Iris pigment epithelial cell (primary cell): ENCODE measurements at places on chromosomes 1 and 21.

- DNase-seq: peak; percentile 67
These were observed at the start of gene MEX3A for GRCh38 chr1:156082309-156083091. MEX3A (minus strand) TSS chr1:156082465; CDS start chr1:156081998, 467 bp downstream.

DNA sequence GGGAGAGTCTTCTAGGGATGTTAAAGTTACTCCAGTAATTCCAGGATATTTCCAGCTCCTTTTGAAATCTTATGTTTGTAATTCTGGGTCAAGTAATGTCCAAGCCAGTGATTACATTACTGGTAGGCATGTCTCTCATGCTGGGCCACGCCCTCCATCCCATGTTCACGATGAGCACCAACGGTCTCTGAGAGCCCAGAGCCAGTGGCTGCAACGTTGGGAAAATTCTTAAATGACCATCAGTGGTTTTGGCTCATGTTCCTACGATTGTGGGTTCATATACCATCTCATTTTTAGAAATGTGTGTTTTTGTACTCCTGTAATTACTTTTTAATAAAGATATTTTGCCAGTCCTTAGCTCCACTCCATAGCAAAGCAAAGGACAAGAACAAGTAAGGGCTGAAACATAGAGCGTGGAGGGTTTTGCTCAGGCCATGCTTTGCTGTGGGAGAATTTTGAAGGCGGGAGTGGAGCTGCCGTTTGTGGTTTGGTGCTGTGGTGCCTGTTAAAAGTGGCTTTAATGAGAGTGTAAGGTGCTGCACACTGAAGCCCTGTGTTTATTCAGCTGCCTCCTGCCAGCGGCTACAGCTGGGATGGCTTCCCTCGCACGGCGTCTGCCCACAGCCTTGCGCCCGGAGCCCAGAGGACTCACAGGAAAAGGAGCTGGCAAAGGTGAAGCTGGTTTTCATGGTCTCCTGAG is 28.9 kb downstream of the VANGL1 start:
- DNase-seq: peak; percentile 28

DNA sequence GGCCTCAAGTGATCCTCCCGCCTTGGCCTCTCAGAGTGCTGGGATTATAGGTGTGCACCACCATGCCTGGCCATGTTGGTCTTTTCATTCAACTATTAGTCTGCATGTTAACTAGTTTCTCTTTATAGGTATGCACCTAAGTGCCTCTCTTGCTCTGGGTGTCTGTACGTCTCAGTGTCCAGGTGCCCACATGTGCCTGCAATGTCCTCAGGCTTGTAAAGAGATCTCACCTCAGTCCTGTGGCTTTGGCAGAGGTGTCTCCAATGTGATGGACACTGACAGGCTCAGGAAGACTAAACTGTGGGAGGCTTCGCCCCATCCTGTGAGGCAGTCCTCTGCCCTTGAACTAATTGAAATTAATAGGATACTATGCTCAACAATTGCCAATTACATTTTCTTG is 526.3 kb downstream of the PTPRU start:
- DNase-seq: no peak

DNA sequence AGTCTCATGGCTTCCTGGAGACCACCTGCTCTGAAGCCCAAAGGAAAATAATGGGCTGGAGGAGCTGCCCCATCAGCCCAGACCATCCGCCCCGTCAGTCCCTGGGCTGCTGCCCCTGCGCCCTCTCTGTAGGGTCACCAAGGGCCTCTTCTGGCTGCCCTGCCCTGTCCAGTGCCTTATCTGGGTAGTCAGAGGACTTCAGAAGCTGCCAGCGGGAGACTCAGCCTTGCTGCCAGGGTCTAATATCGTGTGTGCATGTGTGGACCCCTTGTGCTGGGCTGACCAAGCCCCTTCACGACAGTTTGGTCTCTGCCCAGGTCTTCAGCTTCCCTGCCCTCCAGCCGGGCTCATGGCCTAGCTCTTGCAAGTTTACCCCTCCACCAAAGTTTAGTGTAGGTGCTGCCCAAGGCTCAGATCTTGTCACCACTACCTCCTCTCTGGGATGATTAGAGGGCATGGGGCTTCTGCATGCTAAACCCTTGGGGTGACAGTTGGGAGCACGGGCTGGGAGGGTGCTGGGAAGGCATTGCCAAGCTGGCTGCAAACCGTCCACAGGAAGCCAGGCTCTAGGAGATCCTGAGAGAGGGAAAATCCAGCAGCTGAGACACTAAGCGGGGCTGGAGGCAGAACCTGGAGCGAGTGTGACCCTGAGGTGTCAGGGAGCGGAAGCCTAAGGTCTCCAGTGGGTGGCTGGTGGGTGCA is 20.6 kb downstream of the NENF start:
- DNase-seq: no peak

DNA sequence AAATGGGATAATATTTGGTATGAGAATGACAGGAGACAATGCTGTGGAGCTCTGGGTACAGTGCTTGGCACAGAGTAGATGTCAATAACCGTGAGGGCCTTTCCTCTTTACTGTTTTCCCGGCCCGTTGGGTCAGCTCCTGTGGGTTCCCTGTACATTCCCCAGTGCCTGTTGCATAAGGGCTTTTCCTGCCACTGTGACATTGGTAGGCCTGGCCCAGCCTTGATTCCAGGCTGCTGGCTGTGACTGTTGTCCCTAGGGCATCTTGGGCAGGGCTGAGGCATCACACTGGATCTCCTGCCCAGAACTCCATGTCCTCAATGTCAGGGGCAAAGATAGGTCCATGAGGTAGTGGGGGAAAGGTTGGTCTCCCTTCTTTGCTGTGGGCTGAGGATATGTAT is 25.8 kb upstream of the MYCL start:
- no peak for DNase-seq

GRCh38 chr1:69157046-69157756 is 410.5 kb upstream of the LRRC7 start:
- no peak for DNase-seq

GRCh38 chr1:44361478-44361877 is 6.4 kb upstream of the ERI3 start:
- DNase-seq: peak; percentile 13
